Activated CD4-positive, alpha-beta T cell treated with anti-CD3 and anti-CD28 coated beads for 48 hours (primary cell): ENCODE measurements at places on chromosomes 4 and X.

- DNase-seq = peak; percentile 67
Measured at GRCh38 chr4:81069706-81070331, 39.3 kb downstream of the BMP3 start.

- DNase-seq = no peak
Measured at GRCh38 chr4:723751-724530, 18.3 kb downstream of the PCGF3 start.

DNA sequence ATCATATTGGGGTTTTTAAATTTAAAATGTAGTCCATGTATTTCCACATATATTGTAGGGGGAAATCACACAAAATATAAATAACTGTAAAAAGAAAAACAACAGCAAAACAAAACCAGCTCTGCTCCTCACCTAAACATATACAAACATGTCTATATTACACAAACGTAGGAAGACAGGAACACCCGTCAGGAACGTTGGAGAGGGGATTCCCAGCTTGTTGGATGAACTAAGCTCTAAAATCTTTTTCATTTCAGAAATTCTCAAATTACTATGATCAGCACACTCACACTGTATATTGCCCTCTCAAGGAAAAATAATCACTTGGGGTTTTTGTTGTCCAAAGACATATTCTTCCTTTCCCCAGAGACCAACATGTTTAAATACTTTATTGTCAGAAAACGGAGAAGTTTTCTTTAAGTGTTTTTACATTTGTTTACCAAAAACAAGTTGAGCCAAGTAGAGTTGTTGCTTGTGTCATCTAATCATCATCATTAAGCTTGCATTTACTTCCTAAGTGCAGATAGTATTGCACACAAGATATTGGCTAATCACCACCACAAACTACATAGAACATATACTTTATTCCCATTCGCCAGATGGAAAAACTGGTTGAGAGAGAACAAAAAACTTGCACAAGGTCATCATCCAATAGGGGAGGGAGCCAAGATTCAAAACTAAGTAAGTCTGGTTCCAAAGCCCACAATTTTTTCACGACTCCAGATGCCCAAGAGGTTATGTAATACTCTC, 2.4 kb upstream of the TLR10 start:
- no peak for DNase-seq

DNA sequence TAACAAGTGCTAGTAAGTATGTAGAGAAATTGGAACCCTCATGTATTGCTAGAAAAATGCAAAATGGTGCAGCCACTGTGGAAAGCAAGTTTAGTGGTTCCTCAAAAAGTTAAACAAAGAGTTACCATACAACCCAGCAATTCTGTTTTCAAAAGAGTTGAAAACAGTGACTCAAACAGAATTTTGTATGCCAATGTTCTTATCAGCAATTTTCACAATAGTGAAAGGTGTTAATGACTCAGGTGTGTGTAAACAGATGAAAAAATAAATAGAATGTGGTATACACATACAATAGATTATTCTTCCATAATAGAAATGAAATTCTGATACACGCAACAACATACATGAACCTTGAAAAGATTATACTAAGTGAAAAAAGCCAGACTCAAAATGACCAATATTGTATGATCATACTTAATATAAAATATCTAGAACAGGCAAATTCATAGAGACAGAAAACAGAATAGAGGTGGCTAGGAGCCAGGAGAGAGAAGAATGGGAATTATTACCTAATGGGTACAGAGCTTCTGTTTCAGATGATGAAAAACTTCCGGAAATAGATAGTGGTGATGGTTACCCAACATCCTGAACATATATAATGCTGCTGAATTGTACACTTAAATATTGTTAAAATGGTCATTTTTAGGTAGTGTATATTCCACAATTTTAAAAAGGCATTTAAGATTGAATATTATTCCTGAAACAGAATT, 51.6 kb downstream of the WDFY3 start:
- DNase-seq = no peak

DNA sequence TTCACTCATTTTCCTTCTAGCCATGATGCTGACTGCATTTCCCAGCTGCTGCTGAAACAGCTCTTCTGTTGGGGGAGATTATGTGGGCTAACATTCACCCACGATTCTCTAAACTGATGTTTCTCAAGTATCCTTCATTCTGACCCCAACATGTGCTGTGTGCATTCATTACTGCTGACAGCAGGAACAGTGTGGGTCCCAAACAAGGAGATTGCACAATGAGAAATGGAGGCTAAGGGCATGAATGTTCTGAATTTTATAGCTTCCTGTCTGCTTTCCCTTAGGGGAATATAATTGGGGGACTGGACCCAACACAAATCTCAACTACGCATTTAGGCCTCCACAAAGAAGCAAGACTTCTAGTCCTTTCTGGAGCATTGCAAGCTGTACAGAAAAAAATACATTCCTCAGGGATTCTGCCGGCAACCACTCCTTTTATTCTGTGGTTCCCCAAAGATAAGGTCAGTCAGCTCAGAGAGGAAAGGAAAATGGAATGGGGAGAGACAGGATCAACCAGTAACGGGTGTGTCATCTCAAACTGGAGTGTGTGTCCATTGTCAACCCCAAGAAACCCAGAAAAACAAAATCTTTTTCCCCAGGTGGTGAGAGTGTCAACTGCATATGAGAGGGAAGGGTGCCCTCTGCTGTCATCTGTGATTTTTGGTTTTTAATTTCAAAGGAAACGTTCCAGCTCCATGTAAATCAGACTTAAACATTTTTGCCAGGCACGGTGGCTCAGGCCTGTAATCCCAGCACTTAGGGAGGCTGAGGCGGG, 81.5 kb upstream of the EGFL6 start:
- DNase-seq = peak; percentile 41

GRCh38 chr4:24262616-24263015, 321.7 kb downstream of the DHX15 start:
- DNase-seq = no peak

- DNase-seq = no peak
Measured at GRCh38 chrX:9379697-9380551, 84.9 kb upstream of the TBL1X start.

DNA sequence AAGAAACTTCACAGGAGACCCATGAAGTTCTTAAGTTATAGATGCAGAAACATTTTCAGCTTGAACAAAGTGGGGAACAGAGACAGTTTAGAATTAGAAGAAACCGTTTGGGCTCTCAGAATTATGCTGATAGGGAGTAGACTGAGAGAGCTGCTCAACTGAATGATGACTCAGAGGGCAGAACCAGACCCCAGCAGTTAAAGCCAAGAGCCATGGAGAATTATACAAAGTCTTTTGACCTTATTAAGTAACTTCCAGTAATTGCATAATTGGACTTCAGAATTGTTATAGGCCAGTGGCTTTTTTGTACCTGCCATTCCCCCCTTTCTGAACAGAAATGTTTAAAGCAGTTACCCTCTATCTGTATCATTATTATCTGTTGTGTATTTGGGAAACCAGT, 642.1 kb downstream of the CCSER1 start:
- no peak for DNase-seq

- no peak for DNase-seq
Measured at GRCh38 chr4:101843054-101843453, 52.5 kb downstream of the BANK1 start.

- DNase-seq = no peak
Measured at GRCh38 chrX:129958814-129959492, 23.5 kb upstream of the BCORL1 start.

DNA sequence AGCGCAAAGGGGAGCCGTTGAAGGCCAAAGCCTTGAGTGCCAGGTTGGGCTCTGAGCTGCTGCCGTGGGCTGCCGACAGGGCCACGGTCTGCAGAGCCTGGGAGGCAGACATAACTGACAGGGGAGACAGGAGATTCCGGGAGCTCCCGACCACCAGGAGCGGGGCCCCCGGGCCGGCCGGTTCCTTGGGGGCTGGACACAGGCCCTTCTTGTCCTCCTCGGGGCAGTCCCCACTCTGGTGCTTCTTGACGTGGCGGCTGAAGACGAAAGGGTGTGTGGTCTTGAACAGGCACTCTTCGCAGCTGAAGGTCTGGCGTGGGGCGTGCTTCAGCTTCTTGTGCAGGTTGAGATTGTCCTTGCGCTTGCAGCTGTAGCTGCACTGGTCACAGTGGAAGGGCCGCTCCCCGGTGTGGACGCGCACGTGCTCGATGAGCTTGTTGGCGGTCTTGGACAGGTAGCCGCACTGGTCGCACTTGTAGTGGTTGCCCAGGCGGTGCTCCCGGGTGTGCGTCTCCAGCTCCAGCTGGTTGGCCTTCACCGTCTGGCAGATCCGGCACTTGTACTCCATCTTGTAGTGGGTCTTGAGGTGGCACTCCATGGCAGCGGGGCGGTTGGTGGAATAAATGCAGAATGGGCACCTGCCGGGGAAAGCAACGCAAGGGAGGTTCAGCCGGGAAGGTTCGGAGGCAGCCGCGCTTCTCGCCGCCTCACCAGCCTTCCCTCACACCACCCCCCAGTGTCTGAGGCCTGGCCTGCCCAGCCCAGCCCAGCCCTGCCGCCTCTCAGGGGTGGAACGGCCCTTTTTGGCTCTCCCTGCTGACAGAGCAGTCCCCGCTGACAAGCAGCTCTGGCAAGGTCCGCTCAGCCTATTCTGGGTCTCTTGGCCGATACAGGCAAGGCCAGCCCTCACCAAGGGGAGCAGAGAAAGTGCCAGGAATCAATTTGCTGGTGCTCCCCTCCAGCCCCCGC, 81.3 kb downstream of the C4orf51 start:
- DNase-seq = no peak

GRCh38 chr4:54632537-54632936, 25.2 kb upstream of the KIT start:
- DNase-seq = no peak

- peak; percentile 64 for DNase-seq
Measured at GRCh38 chrX:132615391-132616131, 126.7 kb upstream of the MBNL3 start.

GRCh38 chr4:40525752-40526598, 103.7 kb downstream of the RBM47 start:
- DNase-seq = no peak

- DNase-seq = no peak
Measured at GRCh38 chr4:98509721-98510120, 148.7 kb downstream of the TSPAN5 start.

DNA sequence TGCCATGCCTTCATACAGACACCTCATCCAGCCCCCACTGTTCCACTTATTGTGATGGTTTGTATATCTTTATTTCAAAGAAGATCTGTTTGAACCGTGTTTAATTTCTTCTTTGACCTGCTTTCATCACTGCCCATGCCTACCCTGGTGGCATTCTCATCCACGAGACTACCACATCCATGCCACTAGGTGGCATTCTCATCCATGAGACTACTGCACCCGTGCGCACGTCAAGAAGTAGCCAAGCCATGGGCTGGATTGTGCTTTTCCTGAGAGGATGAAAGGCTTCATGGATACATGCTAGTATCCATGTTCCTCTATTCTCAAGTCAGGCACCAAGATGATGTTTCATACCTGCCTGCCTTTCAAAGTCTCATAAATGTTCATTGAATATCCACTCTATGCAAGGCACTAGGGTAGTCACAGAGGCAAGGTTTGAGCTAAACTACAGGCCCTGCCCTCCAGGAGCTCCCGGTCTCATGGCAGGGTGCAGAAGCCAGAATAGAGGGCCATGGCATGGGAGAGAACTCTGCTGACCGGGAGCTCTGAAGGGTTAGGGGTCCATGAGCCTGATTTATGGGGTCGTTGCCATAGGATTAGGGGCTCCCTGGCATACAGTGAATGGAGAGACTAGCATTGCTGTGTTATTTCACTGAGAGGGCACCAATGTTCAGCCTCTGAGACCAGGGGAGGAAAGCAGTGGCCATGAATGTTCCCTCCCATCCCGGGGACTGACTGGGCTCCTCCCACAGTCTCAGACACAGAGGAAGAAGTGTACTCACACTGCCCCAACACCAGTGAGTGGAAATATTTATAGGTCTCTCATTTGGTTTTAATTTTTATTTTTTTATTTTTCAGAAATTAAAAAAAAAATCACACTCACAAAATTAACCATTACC, 24.8 kb upstream of the EOLA2 start:
- DNase-seq = peak; percentile 36

DNA sequence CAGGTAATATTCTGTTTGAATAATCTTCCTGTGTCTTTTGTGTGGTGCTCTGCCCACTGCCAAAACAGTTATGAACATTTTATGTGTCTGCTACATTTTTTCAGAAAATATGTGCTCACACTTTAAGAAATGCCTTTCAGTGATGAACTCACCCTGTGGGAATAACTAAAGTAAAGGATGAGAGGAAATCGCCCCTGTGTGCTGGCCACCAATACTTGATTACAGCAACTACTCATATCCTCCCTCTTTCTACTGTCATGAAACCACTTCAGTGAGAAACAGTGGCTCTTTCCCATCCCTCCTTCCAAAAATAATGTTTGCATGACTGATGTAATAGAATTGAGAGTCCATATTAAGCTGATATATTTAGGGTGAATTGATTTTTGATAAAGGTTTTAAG, 900.9 kb downstream of the RAB28 start:
- DNase-seq = no peak

- DNase-seq = no peak
Measured at GRCh38 chr4:185820146-185821028, 8.4 kb upstream of the SORBS2 start.
